ENCODE measurements at places on chromosomes 16 and 17.

DNA sequence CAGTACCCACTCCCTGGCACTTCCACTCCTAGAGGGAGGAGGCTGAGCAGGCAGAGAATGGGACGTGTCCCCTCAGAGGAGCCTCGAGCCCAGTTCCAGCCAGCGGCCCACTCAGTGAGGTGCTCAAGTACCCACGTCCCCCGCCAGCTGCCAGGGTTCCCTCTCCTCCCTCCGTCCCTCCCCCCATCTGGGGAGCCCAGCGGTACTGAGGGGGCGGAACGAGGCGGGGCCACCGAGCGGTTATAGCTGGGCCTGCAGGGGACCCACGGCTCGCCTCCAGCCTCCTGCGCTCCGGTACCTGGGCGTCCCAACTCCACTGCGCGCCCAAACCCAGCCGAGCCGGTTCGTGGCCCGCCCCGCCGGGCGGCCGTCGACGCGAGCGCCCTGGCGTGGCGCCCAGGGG is at the start of gene NPW:
Gene NPW, plus strand, starts transcription at position 268 of the 403 bp plus-strand sequence.
- DNase-seq, result no peak

GRCh38 chr17:75400326-75400939 is 5.0 kb downstream of the GRB2 start:
- no peak for DNase-seq

DNA sequence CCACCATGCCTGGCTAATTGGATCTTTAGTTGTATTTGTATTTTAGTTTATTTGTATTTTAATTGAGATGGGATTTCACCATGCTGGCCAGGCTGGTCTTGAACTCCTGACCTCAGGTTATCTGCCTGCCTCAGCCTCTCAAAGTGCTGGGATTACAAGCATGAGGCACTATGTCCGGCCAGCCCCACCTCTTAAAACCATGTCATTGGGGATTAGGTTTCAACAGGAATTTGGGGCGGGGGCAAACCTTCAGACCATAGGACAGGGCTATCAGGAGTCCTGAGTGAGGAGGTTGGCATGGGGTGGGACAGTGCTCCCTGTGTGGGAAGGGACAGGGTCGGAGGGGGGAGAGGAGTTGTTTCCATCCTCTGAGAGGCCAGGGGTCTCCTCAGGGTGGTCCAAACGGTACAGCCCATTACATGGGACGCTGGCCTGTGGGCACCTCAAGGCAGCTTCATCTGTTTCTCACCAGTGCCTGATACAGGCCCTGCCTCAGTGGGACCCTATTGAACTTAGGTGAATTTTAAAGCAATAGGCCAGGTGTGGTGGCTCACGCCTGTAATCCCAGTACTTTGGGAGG is 21.6 kb downstream of the GAA start:
- no peak for DNase-seq

DNA sequence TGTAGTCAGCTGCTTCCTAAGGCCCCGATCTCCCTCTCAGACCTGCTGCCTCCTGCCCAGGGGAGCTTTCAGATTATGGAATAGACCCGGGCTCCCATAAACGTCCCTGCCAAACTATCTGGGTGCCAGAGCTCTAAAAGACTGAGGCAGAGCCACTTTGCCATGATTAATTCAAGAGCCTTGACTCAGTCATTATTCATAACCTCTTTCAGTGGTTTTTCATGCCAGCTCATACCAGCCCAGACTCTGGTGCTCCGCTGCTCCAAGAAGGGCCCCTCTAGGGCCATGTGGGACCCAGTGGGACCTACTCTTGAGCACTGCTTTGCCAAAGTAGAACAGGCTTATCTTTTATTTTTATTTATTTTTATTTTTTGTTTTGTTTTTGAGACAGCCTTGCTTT is 23.9 kb downstream of the DNAI2 start:
- no peak for DNase-seq

GRCh38 chr16:1297018-1297696 is 12.3 kb upstream of the UBE2I start:
- DNase-seq, result peak; percentile 15

- no peak for DNase-seq
Measured at GRCh38 chr16:11347831-11348230, 2.6 kb downstream of the RMI2 start.

DNA sequence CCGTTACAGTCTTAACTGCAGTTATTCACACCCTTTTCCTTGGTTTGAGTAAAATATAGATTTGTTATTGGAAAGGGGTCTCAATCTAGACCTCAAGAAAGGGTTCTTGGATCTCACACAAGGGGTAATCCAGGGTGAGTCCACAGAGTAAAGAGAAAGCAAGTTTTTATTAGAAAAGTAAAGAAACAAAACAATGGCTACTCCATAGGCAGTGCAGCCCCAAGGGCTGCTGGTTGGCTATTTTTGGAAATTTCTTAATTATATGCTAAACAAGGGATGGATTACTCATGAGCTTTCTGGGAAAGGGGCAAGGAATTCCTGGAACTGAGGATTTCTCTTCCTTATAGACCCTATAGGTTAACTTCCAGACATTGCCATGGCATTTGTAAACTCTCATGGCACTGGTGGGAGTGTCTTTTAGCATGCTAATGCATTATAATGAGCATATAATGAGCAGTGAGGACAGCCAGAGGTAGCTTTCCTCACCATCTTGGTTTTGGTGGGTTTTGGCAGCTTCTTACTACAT is 24.5 kb upstream of the MILR1 start:
- DNase-seq, result no peak

DNA sequence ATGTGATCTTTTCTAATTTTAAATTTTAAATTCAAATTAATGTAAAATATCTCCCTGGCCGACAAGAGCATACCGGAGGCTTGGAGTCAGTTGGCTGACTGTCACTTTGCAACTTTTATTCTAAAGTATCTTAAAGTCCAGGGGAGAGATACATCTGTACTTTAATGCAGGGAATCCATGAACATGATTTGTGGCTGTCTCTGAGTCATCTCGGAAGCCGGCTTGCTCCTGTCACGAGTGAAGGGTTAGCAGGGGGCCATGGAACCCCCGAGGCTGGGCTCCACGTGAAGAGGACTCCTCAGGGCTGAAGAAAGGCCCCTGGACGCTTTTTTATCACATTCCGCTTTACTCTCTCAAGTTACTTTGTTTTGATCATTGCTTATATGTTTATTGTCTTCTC is 13.3 kb downstream of the TVP23A start:
- no peak for DNase-seq

- DNase-seq, result peak; percentile 100
Measured at GRCh38 chr17:74873037-74873873, 461 bp upstream of the FDXR start.

Data from CD4-positive, alpha-beta T cell treated with Interleukin-4 for 4 hours (primary cell).